ENCODE measurements at places on chromosomes 2 and 18.

DNA sequence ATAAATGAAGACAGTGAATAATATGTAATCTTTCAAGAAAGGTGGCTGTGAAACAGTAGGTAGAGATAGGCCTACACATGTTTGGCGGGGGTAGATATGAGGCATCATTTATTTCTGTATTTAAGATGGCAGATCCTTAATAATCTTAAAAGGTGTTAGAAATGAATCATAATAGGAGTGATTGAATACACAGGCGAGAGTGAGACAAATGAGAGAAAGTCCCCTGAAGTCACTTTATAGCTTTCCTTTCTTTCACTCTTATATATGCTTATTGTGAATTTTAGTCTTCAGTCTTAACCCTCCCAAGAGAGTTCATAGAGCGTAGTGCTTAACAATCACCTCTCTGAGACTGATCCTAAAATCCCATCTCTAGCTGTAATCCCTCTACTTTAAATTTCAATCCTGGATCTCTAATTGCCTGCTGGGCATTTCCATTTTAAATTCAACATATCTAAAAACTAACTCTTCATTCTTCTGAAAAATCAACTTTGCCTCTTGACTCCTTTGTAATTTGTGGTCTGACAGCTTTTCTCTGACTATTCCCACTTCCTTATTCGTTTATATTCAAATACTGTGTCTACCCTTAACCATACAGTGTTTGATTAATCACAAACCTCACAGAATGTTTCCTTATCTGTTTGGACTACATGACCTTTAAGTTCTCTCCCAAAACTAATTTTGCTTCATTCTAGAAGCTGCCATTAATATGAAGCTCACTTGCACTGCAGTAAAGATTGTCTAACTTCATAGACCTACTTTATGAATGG lies 463.7 kb upstream of the FSIP2 start:
- no peak for DNase-seq

- DNase-seq: no peak
These were observed 26.6 kb downstream of the PAX8 start for GRCh38 chr2:113252047-113252590.

GRCh38 chr18:51123481-51123880 lies 74.0 kb downstream of the MEX3C start:
- DNase-seq: no peak

- no peak for DNase-seq
These were observed 312.9 kb downstream of the GULP1 start for GRCh38 chr2:188604579-188604978.

All from stimulated activated CD4-positive, alpha-beta T cell treated with anti-CD3 and anti-CD28 coated beads, Interleukin-12 subunit alpha, Interleukin-12 subunit beta, amount 100 ng/mL, for 48 hours (primary cell).